ENCODE measurements at places on chromosomes 13 and 19. TPM values are rescaled to one million over a fixed set of nuclear protein-coding genes. Genes with fewer than 3 reads are reported as not detected.
A peak's percentile ranks its signal among the peaks of the same experiment; 100 is the strongest.

- DNase-seq = no peak
- no peaks in the 10 kb centered on the region for H3K36me3 ChIP-seq
These were observed 492.5 kb upstream of the TSHZ3 start for GRCh38 chr19:31841755-31842154.

DNA sequence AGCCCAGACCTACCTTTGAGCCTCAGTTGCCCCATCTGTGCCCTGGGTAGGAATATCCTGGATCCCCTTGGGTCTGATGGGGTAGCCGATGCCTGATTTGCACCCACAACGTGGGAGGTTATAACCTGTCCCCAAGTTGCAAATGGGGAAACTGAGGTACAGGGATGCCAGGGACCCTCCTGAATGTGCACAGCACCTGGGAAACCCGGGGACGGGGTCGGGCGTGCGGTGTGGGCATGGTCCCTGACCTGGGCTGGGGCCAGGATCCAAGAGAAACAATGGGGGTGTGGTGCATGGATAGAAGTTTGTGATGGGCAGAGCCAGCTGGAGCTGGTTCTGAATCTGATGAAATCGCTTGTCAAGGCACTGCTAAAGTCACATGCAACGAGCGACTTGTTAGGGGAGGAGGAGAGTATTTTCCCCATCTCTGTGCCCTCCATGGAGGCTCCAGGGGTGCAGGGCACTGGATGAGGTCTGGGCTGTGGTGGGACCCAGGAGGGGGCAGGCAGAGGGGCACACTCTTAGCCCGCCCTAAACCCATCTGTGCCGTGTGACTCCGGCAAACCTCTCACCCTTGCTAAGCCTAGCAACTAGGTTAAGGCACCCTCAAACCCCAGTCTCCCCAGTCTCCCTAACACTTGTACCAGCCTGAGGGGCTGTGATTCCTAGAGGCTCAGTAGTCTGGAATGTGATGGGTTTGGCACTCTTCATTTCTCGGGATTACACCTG lies 749 bp downstream of the GDF15 start:
- H3K4me3 ChIP-seq = peak overlapping the region; percentile 91
- H3K27ac ChIP-seq = no peak overlapping the region
- H3K27me3 ChIP-seq = peaks cover 3% of the 10 kb centered on the region
- no peak for DNase-seq
- peaks cover 9% of the 10 kb centered on the region for H3K36me3 ChIP-seq

- peaks cover 12% of the 10 kb centered on the region for H3K4me1 ChIP-seq
- H3K4me3 ChIP-seq = no peak overlapping the region
- H3K27ac ChIP-seq = no peak overlapping the region
- no peak for DNase-seq
- H3K36me3 ChIP-seq = no peaks in the 10 kb centered on the region
These were observed 1.7 kb upstream of the PRX start for GRCh38 chr19:40414542-40415535.

DNA sequence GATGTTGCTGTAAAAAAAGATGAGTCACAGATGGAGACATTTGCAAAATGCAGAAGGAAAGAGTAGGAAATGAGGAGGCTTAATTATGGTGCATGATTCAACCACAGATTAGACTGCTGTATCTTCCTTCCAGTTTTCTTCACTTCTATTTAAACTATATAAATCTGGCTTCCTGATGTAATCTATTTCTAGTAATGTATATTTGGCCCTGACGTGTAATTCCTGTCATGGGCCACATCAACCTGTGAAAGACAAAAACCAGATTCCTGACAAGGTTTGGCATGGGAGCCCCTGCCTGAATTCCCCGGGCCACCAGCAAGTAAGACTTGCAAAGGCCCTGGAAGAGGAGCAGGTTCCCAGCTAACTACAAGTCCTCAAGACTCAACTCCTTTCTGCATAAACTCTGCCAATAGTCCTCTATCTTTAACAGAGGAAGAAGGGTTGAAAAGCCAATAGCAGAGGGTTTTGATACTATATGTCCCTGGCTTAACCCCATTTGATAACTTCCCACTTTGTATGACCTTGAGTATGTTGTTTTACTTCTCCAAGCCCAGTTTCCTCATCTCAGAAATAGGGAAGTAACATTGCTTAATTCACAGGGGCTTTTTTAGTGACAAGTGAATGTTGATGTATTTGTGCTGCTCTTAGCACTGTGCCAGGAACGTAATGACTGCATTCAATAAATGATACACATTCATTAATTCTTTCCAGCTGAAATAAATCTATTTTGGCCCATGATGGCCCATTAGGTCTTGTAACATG lies 172.7 kb downstream of the SPRY2 start:
- H3K36me3 ChIP-seq = peaks cover 17% of the 10 kb centered on the region
- peak overlapping the region; percentile 15 for H3K27ac ChIP-seq
- peaks cover 1% of the 10 kb centered on the region for H3K27me3 ChIP-seq
- H3K4me1 ChIP-seq = peaks cover 19% of the 10 kb centered on the region

ZNF121 gene
- total RNA-seq = 22.6 TPM

DNA sequence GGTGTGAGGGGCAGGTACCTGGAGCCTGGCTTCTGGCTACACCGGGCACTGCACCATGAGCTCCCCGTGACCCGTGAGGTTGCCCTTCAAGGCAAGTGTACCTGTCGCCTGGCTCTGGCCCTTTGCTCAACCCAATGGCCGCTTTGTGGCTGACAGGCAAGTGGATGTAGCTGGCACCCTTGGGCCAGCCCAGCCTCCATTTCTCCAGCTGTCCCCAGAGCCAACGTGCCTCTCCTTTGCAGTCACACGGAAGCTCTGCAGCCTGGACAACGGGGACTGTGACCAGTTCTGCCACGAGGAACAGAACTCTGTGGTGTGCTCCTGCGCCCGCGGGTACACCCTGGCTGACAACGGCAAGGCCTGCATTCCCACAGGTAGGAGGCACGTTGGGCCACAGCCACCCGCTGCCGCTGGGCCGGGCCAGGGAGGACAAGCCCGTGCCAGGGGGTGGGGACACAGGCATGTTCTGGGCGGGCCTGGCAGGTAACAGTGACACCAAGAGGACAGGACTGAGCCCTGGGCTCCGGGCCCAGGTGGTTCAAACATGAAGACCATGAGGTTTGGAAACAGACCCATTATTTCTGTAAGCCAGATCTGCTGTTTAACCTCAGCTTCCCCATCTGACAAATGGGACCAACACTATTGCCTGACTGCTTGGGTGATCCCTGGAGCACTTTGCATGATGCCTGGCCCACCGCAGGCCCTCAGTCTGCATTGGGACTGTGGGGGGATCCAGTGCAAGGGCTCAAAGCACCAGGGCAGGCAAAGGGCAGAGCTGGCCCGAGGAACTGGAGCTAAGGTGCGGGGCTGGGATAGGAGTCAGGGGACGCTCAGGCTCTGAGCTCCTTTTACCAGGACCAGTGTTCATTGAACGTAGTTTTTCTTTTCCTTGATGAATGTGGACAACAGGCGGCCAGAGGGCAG lies 17.5 kb upstream of the PROZ start:
- no peak overlapping the region for H3K27ac ChIP-seq
- H3K36me3 ChIP-seq = no peaks in the 10 kb centered on the region
- no peak overlapping the region for H3K4me3 ChIP-seq
- DNase-seq = no peak

IGFL2 gene
- total RNA-seq = not detected

DNA sequence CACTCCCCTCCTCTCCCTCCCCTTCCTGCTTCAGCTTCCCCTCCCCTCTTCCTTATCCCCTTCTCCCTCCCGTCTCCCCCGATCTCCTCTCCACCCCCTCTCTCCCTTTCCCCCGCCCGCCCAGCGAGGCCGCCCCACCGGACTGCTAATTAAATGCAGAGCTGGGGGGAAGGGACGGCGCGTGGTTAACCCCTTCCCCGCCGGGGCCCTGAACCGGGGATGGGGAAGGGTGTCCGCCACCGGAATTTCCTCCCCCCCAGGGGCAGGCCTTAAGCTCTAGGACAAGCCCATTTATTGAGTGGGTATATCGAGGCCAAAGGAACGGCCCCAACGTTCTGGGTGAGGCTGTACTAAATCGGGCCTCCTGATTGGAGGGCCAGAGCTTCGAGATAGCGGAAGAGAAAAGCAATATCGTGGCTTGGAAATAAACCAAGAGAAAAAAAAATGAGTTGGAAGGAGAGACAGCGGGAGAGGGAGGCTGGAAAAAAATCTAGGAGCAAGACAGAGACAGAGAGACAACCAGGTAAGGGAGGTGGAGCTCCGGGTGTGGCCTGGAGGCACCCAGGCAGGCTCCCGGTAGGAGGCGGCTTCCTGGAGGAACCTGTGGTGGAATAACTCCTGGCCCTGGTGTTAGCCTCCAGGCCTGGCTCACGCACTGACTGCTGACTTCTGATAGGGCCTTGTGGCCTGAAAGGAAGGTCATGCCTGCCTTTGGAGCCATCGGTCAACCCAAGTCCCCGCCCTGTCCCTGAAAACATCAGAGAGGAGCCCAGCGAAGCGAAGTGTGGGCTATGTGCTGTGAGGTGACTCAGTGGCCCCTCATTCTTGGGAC lies 11.6 kb upstream of the JUND start:
- peaks cover 2% of the 10 kb centered on the region for H3K27me3 ChIP-seq
- H3K4me1 ChIP-seq = peaks cover 48% of the 10 kb centered on the region
- peak overlapping the region; percentile 97 for H3K27ac ChIP-seq

- no peak overlapping the region for H3K27ac ChIP-seq
- no peak overlapping the region for H3K4me3 ChIP-seq
- no peak for DNase-seq
- peaks cover 30% of the 10 kb centered on the region for H3K36me3 ChIP-seq
- H3K4me1 ChIP-seq = no peaks in the 10 kb centered on the region
- no peaks in the 10 kb centered on the region for H3K27me3 ChIP-seq
These were observed 70.4 kb downstream of the TSHZ3 start for GRCh38 chr19:31278555-31279435.

GRCh38 chr19:4690361-4690760 lies 20.2 kb upstream of the MYDGF start:
- H3K27me3 ChIP-seq = peaks cover 8% of the 10 kb centered on the region
- H3K4me3 ChIP-seq = no peak overlapping the region
- peaks cover 27% of the 10 kb centered on the region for H3K36me3 ChIP-seq
- DNase-seq = no peak
- peaks cover 13% of the 10 kb centered on the region for H3K4me1 ChIP-seq

- peaks cover 23% of the 10 kb centered on the region for H3K36me3 ChIP-seq
- DNase-seq = peak; percentile 68
- peak overlapping the region; percentile 99 for H3K4me3 ChIP-seq
These were observed 3.0 kb downstream of the GADD45B start for GRCh38 chr19:2478756-2479555.

ZNF850 gene
- 2.3 TPM for total RNA-seq

DNA sequence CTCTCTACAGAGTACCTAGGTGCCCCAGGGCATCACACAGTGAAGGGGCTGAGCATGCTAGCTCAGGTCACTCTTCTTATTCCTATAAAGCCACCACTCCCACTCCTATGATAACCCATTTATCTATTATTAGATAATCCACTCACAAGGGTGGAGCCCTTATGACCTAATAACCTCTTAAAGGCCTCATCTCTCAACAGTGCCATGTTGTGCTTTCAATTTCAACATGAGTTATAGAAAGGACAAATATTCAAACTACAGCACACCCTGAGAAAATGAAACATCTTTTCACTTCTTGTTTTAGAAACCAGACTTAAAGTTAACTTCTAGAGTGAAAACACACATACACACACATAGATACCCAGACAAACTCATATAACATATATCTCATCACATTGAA lies 1494.9 kb upstream of the MIR17HG start:
- no peak overlapping the region for H3K4me3 ChIP-seq
- DNase-seq = no peak
- no peak overlapping the region for H3K27ac ChIP-seq
- H3K4me1 ChIP-seq = no peaks in the 10 kb centered on the region
- H3K27me3 ChIP-seq = no peaks in the 10 kb centered on the region

- peaks cover 10% of the 10 kb centered on the region for H3K4me1 ChIP-seq
- H3K27me3 ChIP-seq = peaks cover 7% of the 10 kb centered on the region
- H3K4me3 ChIP-seq = no peak overlapping the region
- H3K36me3 ChIP-seq = no peaks in the 10 kb centered on the region
- DNase-seq = no peak
These were observed 13.2 kb downstream of the CBY2 start for GRCh38 chr13:45715351-45715750.

FCGBP gene
- total RNA-seq = 0.54 TPM

MYPOP gene
- 12.7 TPM for total RNA-seq

DNA sequence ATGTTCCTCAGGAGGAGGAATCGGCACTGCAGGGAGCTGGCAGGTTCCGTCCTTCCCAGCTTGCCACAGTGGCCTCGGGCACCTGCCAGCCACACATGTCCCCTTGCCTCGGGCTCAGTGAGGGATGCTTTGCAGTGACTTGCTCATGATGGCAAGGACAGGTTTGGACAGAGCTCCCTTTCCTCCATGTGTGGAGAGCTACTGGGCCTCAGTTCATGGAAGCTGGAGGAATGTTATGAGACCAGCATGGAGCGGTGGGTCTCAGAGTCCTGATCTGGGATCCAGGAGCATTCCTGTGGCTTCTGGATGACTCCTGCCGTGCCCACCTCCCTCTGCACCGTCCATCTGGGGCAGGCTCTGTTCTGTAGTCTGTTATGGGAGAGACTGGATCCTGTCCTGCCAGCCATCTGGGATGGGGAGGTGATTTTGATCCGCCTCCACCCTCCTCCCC lies 59.2 kb downstream of the SIPA1L3 start:
- H3K4me3 ChIP-seq = peak overlapping the region; percentile 26
- DNase-seq = no peak
